ENCODE measurements at places on chromosomes 6 and 20.

DNA sequence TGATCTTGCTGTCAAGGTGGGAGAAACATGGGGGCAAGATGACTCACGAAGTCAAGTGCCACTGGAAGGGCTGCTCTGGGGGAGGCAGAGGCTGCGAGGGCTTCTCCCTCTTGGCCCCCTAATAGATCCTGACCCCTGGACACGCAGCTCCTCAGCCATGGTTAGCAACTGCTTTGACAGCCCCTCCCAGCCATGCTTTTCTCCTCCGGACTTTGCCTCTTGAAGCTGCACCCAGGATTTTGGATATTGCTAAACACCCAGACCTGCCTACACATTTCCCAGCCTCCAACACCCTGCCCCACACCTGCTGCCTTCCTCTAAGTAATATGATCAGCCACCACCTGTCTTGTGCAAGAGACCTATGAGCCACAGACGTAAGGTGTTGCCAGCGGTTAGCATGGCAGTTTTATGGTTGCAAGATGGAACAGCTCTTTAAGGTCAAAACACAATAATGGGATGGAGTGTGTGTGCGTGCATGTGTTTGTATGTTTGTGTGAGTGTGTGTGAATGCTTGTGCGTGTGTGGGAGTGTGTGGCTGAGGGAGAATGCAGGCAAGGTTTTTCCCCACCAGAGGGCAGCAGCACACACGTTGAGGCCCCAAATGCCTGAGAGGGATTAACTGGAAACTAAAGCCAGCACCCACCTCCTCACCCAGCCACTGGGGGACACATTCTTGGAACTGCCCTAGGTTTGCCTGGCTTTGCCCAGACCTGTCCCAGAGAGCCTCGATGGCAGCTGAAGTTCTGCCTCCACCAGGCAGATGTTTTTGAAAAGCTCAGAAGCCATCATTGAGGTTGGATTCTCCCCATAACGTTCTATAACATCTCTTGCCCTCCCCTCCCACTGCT is 2.5 kb downstream of the IP6K3 start:
- DNase-seq: peak; percentile 65

GRCh38 chr6:35049900-35050756 is 91.0 kb downstream of the TCP11 start:
- DNase-seq: peak; percentile 27

DNA sequence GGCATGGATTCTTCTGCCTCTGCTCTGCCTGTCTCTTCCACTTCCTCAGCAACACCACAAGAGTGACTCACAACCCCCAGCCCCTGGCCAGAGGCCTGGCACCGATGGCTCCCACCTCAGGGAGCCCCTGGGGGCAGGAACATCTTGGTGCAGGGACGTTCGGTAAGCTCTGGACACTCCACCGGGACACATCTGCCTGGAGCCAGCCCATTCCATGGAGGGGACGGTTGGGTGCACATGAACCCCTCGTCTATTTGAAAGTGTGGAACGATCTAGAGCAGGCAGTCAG is 246.5 kb downstream of the ERMARD start:
- no peak for DNase-seq

- DNase-seq: no peak
Observed at GRCh38 chr6:39881851-39882530, 52.3 kb downstream of the MOCS1 start.

All from NCI-H2227 treated with DMSO at 0.1 percent for 48 hours (cell line).